ENCODE measurements at places on chromosomes 6 and 20.

GRCh38 chr20:12970372-12970821, 38.4 kb upstream of the SPTLC3 start:
- DNase-seq: no peak

DNA sequence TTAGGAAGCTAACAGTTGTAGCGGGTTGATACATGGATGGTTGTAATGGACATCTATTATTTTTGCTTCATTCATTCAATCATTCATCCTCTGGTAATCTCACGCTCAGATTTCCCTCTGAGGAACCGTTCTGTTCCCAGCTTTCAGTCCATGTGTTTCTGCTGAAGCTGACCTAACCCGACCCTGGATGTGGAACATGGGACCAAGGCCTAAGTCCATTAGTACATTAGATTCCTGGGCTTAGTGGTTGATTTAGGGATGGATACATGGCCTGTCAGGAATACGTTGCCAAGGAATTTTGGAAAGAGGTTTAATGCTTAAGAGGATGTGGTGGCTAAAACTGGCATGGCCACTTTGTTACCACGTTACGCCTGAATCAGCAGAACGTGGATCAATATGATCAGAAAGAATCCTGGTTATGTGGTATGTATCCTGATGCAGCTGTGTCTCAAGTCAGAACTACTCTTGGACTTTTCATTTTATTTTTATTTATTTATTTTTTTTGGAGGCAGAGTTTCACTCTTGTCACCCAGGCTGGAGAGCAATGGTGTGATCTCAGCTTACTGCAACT, 4.1 kb upstream of the DHX35 start:
- DNase-seq: no peak

DNA sequence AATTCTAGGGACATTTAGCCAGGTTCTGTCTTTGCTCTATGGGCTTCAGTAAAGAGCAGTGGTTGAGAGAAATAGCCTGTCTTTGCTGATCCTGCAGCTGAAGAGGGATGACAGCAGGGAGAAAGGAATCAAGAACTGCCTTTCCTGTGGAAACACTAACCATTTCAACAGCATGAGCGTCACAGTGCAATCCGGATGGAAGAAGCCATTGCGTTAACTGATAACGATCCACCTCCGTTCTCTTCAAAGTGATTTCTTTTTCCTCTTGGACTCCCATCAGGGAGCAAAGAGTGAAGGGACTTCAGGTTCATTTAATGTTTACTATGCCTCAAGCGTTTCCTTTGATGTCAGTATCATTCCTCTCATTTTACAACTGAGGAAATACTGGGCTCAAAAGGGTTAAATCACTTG, 35.2 kb upstream of the EEF1E1 start:
- DNase-seq: no peak

GRCh38 chr6:128710315-128710714, 172.6 kb upstream of the LAMA2 start:
- DNase-seq: no peak

DNA sequence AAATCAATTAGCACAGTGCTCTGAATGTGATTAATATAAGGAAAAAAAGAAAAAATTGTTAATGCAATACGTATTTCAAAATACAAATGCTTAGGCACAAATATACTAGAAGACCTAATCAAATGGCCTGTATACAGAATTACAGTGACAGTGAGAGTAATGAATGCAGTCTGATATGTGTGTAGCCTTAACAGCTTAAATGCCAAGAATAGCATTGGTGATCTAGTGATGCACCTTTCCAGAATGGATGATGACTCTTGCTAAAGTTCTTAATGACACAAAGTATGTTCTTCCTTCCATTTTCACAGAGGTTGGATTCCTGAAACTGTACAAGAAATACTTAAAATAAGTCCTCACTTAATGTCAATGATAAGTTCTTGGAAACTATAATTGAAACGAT, 131.0 kb downstream of the CDKAL1 start:
- no peak for DNase-seq

- DNase-seq: no peak
Measured at GRCh38 chr6:169251822-169252504, 1.7 kb downstream of the THBS2 start.

DNA sequence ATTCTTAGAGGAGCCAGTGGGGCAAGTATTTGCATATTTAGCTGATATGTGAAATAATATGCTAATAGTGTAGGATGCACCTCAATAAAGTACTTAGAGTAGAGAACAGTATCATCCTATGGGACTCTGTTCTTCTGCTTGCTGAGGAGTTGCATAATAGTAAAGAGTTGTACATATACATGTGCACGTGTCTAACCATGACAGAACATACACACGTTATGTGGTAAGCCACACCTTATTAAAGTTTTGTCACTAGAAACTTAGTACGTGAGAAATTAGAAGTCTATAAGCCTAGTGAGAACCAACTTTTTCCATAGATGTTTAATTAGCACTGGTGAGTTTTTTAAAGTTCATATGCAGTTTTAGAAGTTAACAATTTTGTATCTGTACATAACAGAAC, 80.7 kb downstream of the L3MBTL3 start:
- no peak for DNase-seq

DNA sequence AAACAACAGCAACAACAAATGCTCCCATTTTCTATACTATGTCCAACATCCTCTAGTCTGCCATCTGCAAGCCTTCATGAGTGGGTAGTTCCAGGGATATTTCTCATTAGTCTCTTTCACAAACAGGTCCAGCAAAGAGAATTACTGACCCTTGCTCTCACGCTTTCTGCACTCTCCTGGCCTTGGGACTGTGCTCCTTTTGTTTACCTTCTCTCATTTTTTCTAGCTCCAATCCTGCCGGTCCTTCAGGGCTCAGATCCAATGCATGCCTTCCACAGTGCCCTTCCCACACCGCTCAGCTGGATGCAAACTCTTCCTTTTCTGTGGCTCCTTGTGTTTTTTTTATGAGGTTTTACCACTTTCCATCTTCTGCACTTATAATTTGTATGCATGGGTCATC, 47.2 kb downstream of the ADTRP start:
- DNase-seq: no peak

- no peak for DNase-seq
Measured at GRCh38 chr6:94130478-94130877, 711.1 kb upstream of the EPHA7 start.

DNA sequence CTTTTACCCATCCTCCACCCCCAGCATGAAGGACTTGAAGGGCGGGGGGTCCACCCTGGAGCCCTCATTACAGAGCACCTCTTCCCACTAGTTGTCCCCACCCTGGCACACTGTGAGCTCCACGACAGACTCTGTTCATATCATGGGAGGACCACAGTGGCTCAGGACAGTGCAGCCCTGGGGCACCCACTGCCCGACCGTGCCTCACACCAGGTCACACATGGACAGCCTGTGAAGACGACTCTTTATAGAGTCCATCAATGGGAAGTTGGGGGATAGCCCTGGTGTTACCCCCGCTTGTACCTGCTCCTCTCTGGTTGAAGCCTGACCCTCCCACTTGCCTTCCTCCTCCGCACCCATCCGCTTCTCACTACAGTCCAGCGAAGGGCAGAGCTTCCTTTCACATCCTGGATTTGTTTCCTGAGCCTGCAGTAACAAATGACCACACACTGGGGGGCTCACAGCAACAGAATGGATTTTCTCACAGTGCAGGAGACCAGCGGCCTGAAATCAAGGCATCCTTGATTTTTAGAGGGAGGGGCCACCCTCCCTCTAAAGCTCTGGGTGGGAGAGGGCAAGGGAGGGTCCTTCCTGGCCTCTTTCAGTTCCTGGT, 15.5 kb downstream of the ZNF831 start:
- no peak for DNase-seq

GRCh38 chr20:35283441-35284266, 918 bp downstream of the EIF6 start:
- no peak for DNase-seq
